ENCODE measurements at places on chromosomes 3 and 15.

DNA sequence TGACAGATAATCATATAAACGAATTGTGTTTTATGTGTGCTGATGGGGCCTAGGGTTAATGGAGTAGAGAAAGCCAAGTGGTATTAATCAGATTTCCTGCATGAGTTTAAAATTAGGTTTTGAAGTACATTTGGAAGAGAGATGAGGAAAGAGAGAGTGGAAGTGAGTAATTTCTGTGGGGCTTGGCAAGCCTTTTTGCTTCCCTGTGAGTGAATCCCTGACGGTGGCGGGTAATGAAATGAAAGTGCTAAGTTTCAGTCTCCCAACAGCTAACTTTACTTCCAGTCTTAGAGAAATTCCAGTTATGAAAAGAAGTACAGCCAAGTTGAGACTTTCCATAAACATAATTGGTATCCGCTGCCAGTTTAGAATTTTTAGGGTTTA, 139.4 kb downstream of the BBX start:
- no peak for DNase-seq

DNA sequence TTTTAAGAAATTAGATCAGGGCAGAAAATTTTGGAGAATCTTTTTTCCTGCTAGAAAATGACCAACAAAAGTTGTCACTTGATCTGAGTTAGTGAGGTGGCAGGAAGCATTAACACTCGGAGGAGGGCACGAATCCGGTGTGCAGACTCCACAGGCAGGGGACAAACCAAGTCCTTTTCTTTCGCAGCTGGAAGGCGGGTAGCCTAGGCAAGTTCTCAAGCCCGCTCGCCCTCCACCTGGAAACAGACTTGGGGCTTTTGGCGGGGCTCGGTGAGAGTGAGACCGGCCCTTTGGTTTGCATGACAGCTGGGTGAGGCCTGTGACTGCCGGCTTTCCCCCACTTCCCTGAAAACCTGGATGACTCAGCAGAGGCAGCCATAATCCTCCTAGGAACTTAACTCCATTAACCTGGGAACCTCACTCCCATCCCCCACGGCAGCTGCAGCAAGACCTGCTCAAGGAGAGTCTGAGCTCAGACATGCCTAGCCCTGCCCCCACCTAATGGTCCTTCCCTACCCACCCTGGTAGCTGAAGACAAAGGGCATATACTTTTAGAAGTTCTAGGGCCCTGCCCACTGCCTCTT, 134.8 kb downstream of the MFSD1 start:
- no peak for DNase-seq

- DNase-seq = no peak
These were observed 73.9 kb upstream of the NR2E3 start for GRCh38 chr15:71736286-71736947.

- no peak for DNase-seq
These were observed 769.4 kb upstream of the GOLIM4 start for GRCh38 chr3:168865022-168865551.

- DNase-seq = no peak
These were observed 63.5 kb downstream of the KAT2B start for GRCh38 chr3:20103731-20104130.

DNA sequence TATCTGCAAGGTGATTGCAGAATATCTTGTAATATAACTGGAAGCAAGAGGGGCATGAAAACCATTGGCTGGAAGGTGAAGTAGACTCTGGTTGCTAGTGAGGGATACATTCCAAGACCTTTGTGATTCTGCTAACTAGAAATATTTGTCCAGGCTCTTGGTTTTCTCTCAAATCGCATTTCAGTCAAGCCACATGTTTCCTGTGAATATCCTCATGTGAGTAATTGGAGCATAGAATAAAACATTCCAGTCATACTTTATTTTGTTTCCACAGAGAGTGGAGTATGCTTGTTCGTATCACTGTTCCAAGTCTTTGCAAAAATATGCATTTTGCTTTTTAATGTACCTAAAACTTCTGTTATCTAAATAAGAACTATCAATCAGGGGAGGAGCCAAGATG, 850.0 kb downstream of the EPHA3 start:
- DNase-seq = no peak

DNA sequence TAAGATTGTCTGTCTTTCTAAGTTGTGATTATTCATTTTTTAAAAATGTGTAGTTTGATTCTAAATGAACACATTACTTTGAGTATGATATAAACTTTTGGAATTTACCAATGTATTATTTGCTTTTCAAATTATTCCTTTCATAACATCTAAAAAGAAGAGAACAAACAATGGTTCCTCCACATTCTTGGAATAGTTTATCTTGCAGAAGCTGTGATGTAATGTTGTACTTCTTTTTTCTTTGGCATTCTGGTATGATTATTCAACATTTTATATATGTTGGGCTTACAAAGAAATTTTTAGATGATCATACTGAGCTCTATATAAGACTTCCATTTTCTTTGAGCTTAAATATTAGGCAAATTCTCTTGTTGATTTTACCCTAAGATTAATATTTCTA, 419.2 kb downstream of the DIPK2A start:
- no peak for DNase-seq

- no peak for DNase-seq
These were observed 24.3 kb downstream of the TBC1D21 start for GRCh38 chr15:73897441-73898261.

DNA sequence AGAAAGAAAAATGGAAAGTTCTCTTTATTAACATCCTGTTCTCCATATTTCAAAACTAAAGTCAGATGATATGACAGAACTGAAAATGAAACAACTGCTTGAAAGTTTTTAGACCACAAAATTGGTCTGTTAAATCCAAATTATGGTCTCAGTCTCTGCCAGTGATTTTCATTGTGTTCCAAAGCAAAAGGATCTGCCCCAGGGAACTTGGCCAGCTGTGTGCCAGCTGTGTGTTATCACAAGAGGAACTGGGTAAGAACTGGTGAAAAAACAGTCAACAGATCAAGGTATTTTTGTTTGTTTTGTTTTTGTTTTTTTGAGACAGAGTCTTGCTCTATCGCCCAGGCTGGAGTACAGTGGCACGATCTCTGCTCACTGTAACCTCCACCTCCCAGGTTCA, 323.3 kb downstream of the CTNNB1 start:
- DNase-seq = no peak

GRCh38 chr3:173003471-173003870, 137.6 kb downstream of the SPATA16 start:
- DNase-seq = no peak

DNA sequence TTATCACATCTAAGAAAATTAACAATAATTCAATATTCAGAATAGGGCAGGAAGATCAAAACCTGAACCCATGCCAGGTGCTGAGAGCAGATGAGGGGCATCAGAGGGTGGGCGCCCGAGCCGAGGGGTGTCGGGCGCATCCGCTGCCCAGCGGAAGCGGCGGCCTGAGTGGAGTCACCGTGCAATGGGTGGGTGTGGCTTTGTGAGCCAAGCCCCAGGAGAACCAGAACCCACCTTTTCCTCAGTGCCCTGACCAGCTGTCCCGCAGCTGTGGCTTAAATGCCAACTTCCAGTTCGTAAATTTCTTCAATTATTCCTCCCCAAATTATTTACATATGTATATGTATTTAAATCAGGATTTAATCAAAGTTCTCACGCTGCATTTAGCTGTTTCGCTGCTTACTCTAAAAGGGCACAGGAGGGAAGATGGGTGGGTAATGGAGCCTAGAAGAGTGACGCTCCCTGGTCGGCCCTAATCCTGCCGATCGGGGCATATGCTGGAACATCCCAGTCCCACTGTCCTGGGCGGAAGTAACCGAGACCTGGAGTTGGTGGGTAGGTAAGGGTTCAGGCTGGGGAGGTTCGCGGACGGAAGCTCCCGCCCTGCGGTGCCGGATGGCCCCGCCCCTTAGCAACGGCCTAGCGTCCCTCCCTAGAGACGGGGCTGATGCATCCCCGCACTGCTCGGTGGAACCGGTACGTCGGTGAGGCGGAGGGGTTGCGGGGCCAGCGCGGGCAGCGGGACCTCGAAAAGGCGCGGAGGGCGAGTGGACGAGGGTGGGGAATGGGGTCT, 1.3 kb downstream of the DNAH1 start:
- no peak for DNase-seq

- DNase-seq = no peak
These were observed 2.6 kb upstream of the TPRA1 start for GRCh38 chr3:127593178-127593577.

DNA sequence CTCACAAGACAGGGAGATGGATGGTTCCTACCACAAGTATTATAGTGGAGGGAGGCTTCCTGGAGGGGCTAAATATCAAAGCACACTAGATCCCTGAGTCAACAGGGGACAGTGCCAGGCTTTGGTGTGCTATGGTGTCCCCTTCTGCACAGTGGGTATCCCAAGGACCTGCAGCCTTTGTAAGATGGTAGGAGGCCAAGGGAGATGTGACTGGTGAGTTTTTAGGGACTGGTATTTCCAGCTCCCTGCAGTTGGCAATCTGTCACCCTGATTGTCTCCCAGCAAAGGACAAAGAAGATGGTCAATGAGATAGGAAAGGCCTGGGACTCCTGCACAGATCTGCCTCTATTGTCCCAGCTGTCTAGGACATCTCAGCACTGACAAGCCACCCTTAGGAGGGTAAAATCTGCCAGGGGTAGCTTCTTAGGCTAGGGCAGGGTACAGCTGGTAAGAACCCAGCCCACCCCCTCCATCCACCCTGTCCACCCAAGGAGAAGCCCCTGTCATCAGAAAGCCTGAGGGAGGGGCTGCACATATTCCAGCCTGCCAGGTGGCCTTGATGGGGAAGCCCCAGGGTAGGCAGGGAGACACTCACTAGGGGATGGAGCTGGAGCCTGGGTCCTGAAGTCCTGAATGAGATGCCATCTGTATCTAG, 631 bp downstream of the CYP1A1 start:
- no peak for DNase-seq

DNA sequence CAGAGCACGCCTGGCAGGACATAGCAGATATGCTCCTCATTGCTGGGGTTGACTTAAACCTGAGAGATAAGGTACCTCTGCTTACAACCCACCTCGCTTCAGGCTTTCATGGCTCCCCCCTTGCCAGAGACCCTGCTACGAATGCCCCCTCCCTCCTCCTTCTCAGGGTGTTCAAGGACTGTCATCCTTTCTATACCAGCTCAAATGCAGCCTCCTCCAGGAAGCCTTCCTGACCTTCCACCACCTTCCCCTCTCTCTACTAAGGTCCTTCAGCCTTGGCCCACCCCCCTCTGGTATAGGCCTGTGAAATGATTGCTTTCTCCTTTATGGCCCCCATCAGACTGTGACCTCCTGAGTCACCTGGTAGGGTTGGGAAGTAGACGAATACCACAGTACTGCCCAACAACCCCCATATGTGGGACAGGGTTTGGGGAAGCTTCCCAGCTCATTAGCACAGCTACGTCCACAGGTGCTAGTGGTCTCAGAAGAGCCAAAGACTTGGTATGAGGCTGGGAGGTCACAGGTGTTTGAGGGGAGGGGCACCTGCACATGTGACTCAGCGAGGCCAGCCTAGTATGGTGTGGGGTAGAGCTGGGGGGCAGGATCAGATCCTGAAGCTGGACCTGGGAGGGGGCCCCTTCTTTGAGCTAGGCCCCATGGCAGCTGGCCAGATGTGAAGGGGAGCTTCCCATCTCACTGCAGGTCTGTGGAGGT, 32.0 kb downstream of the ANKDD1A start:
- DNase-seq = no peak

DNA sequence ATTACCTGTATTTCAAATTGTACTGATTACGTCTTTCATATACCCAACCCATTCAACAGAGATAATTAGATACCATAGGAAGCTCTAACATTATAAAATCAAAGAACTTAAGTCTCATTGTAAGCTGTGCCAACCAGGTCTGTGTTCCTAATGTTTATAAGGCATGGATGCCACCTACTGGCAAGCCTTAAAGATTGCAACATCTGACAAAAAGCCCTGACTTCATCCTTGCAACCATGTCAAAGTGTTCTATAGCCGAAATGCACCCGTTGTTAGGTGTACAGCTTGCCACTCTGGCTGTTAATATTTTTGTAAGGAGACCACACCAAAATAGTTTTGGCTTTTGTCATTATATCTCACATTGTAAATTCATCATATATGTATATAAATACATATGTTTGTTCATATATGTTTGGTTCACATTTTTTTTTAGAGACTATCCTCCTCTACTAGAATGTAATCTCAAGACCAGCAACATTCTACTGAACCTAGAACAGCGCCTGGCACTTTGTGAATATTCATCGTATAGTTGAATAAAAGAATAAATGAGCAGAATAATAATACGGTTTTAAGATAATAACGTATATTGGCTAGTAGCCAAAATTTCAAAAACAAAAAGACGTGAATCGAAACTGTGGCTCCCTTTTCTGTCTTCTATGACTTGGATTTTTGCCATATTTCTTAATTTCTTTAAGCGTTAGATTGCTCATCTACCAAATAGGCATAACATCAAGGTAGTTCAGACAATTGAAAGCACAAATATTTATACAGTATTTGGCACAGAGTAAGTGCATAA, 258.1 kb downstream of the TBL1XR1 start:
- DNase-seq = no peak

DNA sequence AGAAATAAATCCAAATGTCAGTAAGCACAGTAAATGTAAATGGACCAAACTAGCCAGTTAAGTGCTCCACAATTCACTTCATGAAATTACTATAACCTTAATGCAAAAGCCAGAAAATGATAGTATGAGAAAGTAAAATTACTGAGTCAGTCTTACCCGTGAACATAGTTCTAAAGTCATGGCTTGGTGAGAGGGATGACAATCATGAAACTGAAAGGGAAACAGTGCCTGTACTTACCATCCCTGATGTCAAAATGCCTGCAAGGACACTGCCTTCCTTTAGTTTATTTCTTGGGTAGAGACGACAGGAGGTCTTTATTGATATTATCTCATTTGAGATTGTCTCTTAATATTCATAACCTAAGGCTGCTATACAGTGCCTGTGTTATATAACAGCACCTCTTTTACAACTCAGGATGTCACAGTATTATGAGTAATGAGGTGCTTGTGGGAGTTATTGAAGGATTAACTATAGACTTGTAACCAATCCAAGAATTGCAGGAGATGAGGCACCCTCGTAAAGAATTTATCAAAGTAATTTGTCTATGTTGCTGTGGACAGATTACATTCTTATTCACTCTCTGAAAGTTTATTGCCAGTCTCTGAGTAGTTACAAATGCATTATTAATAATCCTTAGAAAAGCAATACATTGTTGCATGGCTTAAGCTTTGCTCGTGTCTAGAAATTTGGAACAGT, 142.9 kb upstream of the BFSP2 start:
- DNase-seq = no peak

GRCh38 chr3:88996691-88997090, 110.7 kb upstream of the EPHA3 start:
- DNase-seq = no peak

- no peak for DNase-seq
These were observed 723.9 kb upstream of the ALCAM start for GRCh38 chr3:104642827-104643226.

DNA sequence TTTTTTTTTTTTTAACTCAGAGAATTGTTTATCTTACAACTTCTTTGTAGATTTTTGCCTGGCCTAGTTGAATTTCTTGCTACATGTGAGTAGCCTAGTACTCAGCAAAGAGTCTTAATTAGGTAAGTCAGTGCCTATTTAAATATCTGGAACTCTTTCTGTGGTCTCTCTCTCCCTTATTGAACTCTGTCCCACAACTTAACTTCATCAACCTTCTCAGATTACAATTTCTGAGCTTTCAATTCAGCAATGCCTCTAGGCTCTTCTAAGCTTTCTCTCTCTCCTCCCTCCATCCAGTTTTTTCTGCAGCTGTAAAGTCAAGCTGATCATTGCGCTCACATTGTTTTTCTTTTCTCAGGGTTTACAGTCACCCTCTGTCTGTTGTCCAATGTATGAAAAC, 517.6 kb upstream of the ROBO1 start:
- no peak for DNase-seq

- DNase-seq = no peak
These were observed 10.1 kb upstream of the C3orf22 start for GRCh38 chr3:126568776-126569342.

GRCh38 chr15:50767332-50767861, 1.9 kb upstream of the SPPL2A start:
- no peak for DNase-seq
